Stimulated activated CD4-positive, alpha-beta T cell treated with anti-CD3 and anti-CD28 coated beads, TNF-alpha, amount 100 ng/mL, for 1 hour (primary cell): ENCODE measurements at places on chromosomes 5 and 9.

- DNase-seq: no peak
Observed at GRCh38 chr9:20662156-20662555, 21.9 kb upstream of the FOCAD start.

GRCh38 chr5:176541338-176542134, 4.3 kb upstream of the RNF44 start:
- peak; percentile 39 for DNase-seq

- DNase-seq: no peak
Observed at GRCh38 chr5:82679660-82680059, 397.5 kb downstream of the TMEM167A start.

DNA sequence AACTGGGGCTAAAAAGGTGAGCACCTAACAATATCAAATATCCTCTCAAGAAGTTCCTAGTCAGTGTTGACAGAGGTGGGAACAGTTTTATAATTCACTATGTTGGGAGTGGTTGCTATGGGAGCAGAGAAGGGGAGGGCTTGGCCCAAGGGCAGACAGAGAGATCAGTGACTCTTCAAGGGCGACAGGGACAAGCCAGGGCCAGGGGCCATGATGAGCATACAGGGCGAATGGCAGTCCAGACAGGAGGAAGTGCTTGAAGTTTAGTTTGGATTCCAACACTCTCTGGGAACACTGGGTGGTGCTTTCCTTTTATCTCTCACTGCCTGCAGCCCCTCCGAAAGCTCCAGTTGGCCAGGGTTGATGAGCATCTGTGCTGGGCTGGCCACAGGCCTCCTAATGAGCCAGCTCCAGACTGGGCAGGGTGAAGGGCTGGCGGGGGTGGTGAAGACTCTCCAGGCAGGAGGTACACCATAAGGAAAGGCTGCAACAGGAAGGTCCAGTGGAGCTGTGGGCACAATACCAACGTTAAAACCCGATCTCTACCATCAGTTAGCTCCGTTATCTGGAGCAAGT, 111.3 kb downstream of the TMEM174 start:
- no peak for DNase-seq

DNA sequence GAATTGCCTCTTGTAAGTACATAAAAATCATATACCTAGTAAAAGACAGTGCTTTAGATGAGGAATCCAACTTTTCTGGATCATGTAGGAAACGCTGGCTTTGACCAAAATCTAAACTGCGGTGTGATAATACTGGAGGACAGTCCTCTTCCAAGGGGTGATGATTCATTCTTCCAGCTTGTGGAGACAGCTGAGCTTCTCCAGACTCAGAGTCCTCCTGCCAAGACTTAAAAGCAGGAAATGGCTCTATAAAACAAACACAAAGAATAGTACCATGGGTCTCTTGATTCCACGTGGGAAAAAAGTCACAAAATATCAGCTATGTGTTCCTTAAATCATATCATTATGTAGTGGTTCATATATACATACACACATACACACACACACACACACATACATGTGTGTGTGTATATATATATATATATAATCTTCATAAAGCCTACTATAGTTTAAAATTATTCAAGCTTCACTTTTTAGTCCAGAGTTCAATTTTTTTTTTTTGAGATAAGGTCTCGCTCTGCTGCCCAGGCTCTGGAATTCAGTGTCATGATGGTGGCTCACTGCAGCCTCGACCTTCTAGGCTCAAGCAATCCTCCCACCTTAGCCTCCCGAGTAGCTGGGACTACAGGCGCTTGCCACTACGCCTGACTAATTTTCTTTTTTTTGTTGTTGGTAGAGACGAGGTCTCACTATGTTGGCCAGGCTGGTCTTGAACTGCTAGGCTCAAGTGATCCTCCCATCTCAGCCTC, 65.0 kb downstream of the PKD2L2 start:
- DNase-seq: no peak

- no peak for DNase-seq
Observed at GRCh38 chr5:112885001-112885400, 23.9 kb downstream of the SRP19 start.

DNA sequence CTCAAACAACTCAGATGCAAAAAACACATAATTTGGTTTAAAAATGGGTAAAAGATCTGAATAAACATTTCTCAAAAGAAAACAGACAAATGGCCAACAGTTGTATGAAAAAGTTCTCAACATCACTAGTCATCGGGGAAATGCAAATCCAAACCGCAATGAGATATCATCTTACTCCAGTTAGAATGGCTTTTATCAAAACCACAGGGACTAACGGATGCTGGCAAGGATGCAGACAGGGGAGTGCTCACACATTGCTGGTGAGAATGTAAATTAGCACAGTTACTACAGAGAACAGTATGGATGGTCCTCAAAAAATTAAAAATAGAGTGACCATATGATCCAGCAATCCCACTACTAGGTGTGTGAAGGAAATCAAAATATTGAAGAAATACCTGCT, 589.1 kb upstream of the ADAMTS16 start:
- no peak for DNase-seq

- no peak for DNase-seq
Observed at GRCh38 chr5:140181525-140181924, 6.5 kb downstream of the CYSTM1 start.

DNA sequence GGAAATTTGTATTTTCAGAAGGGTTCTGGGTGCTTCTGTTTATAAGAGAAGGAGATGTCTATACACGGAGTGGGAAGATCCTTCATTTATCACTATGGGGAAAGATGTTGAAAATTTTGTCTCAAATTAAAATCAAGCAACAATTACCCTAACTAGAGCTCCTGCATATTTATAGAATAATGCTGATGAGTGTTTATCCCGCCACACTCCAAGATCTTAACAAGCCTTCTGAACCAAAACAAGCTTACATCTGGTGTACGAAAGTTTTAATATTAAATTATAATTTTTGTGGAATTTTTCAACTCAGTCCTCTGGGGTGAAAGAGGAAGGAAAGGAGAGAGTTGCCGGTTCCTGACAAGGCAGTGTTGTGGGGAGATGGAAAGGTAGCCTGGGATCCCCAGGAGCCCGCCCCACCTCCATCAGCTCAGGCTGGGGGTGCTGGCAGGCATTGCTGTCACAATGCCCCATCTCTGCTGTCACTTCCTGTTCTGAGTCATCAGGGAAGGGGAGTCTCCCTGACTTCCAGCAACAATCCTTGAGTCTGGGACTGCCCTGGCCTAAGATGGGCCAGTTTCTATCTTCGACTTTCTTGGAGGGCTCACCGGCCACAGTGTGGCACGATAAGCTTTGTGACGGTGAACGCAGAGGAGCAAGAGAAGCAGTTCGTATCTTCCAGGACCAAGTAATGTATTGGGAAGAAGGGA, 64.5 kb downstream of the ERAP1 start:
- no peak for DNase-seq

- no peak for DNase-seq
Observed at GRCh38 chr5:154949781-154950180, 8.9 kb downstream of the MRPL22 start.

- no peak for DNase-seq
Observed at GRCh38 chr5:138545919-138546562, 3.0 kb upstream of the ETF1 start.

DNA sequence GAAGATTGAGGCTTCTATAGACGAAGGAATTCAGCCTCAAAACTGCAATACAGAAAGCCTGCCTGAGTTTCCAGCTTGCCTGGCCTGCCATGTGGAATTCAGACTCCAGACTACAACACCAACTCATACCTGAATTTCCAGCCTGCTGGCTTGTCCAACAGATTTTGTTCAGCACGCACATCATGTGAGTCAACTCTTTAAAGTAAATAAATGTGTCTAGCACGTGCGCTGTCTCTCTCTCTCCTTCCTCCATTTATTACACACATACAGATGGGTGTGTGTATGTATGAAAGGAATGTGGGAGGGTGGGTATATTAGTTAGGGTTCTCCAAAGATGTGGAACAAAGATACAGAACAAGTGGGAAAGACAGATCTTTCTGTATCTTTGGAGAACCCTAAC, 82.4 kb upstream of the TAS2R1 start:
- DNase-seq: no peak

DNA sequence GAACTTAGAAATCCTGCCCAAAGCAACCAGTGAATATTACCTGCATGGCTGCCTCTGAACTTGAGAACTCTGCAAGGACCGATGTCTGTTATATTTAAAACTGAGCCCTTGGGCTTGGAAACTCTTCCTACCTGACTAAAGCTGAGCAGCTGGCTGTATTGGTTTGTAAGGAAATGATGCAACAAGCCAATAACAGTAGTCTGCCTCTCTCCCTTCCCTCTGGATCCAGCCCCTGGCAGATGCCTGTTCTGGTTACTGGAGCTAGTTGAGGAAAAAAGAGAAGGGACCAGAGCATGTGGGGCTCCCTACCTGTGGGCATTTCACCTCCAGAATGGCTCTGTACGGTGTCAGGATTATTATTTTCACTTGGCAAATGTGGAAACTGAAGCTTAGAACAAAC, 34.7 kb downstream of the SH3RF2 start:
- no peak for DNase-seq

DNA sequence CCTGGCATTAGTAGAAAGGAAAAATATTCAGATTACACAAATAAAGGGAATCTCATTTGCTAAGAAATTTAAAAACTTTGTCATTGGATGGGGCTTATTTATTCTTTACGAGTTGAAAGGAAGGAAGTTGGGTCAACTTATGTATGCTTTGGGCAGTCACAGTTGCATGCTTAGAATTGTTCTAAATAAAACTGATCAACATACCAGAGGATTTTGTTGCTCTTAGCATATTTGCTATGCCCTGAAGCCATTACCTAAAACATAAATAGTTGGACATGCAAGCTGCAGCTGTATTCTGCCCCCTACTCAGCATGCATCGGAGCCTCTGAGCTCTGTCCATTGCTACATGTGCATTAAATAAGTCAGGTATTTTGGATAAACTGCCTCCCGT, 172.7 kb upstream of the MEF2C start:
- no peak for DNase-seq

GRCh38 chr9:126068534-126069230, 257.9 kb upstream of the MVB12B start:
- DNase-seq: no peak
